EH (cell line): ENCODE measurements at places on chromosomes 11 and 22.

DNA sequence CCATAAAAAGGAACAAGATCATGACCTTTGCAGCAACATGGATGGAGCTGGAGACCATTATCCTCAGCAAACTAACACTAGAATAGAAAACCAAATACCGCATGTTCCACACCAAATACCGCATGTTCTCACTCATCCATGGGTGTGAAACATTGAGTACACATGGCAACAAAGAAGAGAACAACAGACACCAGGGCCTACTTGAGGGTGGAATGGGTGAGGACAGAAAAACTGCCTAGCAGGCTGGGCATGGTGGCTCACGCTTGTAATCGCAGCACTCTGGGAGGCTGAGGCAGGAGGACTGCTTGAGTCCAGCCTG is 12.3 kb downstream of the EHD1 start:
- no peak for DNase-seq

GRCh38 chr11:69685348-69685747 is 10.2 kb upstream of the LTO1 start:
- no peak for DNase-seq

GRCh38 chr22:44547371-44547770 is 49.3 kb upstream of the RTL6 start:
- DNase-seq, result no peak

GRCh38 chr11:19460718-19461405 is 220.1 kb upstream of the E2F8 start:
- DNase-seq, result no peak

DNA sequence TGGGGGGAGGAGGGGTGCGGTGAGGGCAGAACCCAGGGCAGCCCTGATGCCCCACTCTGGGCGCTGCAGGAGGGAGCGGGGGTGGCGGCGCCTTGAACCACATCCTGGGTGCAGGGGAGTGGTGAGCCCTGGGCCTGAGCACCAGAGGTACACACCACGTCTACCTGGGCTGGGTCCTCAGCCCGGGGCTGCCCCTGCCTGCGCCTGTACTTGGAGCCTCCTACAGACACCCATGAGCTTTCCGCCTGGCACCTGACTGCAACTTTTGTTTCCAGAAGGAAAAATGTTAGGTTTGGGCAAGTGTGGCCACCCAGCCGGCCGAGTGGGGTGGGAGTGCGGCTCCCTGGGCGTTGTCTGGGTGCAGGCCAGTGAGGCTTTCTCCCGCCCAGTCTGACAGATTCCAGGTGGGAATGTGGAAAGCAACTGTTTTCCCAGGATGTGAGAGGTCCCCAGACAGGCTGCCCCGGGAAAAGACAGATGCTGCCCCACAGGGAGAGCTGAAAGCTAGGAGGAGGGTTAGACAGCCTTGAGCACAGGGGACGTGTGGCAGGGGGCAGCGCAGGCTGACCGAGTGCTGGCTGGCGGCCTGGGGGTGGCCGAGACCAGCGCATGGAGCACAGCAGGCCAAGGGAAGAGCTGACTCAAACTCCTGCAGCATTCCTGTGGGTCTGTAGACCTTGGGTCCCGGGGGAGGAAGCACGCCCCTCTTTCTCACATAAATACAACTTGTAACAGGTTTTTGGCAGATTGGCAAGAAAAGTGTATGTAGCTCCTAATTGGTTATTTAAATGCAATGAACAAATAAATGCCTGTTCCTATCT is 44.1 kb downstream of the GNB1L start:
- peak; percentile 82 for DNase-seq

DNA sequence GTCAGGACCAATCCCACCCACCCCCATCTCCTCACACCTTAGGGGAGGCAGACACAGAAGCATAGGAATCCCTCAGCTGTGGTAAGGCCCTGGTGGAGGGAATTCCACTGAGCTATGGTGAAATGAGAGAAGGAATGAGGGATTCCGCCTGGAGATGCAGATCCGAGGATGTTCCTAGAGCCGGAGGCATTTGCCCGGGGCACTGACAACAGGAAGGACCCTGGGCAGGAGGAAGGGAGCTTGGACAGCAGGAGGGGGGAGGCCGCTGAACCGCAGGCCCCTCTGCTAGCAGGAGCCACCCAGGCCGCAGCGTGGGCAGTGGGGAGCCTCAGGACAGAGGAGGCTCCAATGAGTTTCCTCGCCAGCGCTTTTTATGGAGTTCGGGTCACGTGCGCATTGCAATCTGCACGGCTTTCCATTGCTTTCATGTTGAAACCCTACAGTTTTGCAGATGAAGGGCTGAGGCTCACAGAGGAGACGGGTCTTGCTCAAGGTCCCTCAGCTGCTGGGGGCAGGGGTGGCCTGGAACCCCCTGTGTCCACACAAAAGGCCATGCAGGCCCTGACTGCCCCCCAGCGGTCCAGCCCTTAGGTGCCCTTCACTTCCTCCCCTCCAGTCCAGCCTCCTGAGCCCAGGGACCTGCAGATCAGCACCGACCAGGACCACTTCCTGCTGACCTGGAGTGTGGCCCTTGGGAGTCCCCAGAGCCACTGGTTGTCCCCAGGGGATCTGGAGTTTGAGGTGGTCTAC is 15.5 kb downstream of the CSF2RB start:
- no peak for DNase-seq

- DNase-seq, result no peak
Measured at GRCh38 chr11:11280826-11281225, 72.2 kb downstream of the CSNK2A3 start.

GRCh38 chr22:31218565-31219262 is 6.6 kb downstream of the LIMK2 start:
- no peak for DNase-seq

DNA sequence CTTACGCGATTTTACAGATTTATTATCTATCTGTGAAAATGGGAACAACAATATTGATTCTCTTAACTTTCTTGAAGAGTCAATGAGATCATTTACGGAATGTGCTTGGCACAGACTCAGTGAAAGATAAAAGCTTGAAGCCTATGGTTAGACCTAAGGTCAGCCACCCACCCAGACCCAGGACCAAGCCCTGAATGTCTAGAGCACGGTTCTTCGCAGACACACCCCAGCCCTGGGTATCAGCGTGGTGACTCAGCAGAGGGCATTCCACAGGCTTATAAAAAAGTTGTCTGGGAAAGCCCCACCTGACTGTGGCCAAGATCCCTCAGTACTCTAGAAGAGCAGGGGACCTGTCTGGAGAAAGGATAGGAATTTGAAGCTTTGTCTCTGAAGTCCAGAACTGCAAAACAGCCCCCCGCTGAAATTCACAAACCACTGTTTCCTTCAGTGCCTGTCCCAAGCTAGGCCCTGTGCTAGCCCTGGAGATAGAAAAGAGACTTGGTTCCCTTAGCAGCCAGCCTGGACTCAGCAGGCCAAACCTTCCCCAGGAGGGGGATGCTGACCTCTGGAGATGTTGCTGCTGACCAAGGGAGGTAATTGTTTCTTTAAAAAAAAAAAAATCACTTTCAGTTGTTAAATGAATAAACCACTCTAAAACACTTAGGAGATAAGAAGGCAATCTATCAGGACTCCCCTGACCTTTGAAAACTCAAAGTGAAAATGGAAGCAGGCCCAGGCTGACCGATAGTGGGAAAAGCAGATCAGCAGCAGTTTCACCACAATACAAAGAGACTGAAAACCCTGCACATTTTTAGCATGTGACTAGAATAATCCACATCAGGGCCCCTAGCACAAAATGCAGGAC is 114.0 kb downstream of the ABTB2 start:
- peak; percentile 73 for DNase-seq

DNA sequence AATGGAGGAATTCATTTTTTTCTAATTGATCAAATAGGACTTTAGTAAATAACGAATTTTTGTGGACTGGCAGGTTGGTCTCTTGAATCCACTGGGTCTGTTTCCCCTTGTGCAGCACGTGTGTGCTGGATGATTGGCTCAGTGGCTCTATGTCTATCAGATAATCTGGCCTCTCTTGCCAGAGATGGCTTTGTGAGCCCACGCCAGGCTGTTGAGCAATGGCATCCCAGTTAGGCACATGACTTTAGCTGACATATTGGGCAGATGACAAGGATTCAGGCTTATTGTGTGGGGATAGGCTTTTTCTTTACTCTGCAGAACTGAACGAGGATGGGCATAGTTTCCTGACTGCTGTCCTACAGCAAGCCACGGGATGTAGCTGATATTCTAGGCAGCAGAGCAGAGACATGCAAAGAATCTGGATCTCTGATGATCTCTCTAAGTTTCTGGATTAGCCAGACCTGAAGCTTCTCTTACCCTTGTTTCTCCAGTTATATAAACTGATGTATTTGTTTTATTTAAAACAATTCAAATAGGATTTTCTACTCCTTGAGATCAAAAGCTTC is 144.9 kb downstream of the ARHGAP42 start:
- DNase-seq, result no peak
